HuH-7.5 (cell line): ENCODE measurements at places on chromosomes 3 and 15.
A peak's percentile ranks its signal among the peaks of the same experiment; 100 is the strongest.

- DNase-seq, result no peak
These were observed 23.2 kb downstream of the PLXND1 start for GRCh38 chr3:129583289-129583688.

GRCh38 chr15:90873488-90873997 lies 5.2 kb downstream of the FURIN start:
- DNase-seq, result no peak

DNA sequence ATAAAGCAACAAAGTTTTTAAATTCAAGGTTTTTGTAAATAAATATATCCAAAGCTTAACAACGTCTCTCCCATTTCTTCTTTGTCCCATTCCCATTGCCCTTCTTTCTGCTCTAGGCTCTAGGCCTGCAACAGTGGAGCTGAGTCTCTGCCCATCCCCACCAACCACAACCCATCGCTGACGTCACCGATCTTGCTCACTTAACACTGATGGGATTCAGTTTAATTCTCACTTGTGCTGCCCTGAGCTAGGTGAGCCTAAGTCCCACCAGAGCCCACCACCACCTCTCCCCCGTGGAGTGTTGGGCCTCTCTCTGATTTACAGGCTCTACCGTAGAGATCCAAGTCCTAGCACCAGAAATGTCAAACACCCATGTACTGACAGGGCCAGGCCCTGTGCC lies 61.3 kb upstream of the RAB6B start:
- no peak for DNase-seq

DNA sequence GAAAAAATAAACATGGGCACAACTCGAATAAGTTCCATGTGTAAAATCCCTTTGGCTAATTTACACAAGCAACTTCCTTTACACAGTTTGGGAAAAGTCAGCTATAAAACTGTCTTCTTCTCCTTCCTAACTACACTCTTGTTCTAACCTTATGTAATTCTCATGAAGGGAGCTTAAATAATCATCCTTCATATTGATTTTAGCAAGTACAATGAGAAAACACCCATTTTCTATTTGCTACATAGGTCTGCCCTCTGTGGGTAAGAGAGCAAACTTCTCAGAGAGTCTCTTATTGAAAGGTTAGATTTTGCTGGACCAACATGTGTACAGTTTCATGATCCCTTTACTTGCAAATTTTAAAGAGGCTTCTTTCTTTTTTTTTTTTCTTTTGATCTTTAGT lies 398.5 kb downstream of the ROBO1 start:
- no peak for DNase-seq

DNA sequence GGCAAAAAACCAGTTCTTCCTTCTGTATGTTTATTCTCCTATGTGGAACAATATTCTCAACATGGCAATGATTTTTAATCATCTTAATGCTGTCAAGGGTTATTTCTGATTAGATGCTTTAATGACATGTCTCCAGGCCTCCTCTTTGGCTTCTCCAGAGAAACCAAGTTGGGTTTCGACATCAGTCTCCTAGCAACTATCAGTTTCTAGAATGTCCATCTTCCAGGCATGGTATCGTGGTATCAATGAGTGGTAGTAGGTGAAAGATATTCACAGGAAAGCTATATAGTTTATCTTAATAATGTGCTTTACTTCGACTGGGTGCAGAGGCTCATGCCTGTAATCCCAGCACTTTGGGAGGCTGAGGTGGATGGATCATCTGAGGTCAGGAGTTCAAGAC lies 128.5 kb downstream of the C3orf70 start:
- no peak for DNase-seq

DNA sequence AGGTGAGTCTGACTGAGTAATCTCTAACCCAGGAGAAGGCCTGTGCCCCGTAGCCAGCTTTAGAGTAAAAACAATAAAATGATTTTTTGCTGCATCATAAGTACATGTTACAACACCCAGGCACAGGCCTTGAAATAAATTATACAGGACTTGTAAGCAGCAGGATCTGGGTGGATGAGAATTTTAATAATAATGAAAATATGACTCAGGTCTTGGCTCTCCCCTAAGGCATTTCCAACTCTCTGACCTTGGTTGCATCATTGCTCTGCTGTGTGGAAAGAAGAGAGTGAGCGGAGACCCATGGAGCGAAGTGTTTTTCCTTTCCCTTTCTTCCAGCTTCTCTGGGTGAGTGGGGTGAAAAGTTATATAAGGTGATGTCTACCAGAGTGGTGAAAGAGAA lies 44.6 kb downstream of the EOMES start:
- no peak for DNase-seq

DNA sequence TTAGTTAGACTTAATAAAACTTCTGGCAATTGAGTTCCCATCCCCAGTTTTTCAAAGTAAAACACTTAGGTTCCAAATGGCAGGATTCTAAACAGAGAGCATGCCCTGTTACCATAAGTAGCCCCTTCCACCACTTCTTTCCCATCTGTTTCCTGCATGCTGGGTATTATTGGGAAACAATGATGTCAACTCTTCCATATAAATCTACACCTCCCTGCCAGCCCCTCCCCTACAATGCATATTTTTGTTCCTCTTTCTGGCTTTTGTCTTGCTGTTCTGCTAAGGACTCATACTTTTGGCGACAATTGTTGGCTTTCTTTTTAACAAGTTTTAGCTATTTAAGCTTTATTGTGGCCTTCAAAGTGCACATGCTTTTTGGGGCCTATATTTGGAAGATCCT lies 11.1 kb downstream of the ARHGAP31 start:
- no peak for DNase-seq

GRCh38 chr15:99368743-99369142 lies 117.5 kb downstream of the LRRC28 start:
- no peak for DNase-seq

DNA sequence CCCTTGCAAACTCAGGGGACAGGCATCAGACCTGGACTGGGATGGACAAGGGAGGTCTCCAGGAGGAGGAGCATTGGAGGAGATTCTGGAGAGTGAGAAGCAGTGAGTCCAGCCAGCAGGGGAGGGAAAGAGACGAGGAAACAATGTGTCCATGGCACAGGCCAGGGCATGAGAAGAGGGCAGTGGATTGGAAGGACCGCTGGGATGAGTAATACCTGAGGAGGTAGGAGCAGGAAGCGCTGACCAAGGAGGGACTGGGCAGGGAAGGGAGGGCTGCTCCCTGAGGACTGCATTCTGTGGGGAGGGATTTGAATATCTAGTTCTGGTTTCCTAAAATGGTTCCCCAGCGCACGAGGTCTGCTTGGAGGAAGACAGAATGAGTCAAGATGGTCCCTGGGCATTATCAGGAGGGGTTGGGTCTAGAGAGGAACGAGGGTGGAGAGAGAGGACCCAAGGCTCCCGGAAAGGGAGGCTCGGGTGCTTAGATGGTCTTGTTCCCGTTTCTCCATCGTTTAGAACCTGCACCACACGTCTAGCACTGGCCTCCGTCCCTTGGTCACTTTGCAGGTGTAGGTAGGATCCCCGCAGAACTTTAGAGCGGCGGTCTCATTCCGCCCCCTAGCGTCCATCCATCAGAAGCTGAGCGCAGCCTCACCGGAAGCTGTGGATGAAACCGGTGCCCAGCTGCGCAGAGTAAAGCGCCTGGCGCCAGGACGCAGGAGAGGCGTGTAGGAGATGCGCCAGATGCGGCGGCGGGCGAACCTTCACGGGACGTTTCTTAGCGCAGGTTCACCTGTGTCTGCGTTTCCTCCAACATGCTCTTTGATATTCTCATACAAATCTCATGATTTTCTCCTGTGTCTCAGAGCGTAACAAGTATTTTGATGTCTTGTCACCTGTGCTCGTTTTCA lies 190.7 kb upstream of the NDN start:
- DNase-seq, result peak; percentile 47

DNA sequence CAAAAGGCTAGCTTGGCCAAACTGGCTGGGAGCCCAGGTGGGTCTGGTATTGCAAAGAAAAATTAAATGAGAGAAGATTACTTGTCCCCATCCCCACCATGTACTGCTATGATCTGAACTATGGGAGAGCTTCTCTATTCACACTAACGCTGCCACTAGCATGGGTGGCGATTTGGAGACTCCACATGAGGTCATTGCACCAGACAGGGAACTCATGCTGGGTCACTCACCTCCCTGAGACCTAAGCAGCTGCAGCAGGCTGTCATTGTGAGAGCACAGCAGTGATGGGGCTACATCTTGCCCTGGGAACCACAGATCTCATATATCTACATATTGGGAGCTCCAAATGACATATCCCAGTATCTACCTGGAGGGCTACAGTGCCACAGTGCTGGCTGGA lies 36.3 kb upstream of the NECTIN3 start:
- no peak for DNase-seq

- no peak for DNase-seq
These were observed 266.3 kb downstream of the XXYLT1 start for GRCh38 chr3:195004512-195005250.

- DNase-seq, result no peak
These were observed 819 bp upstream of the PLXNB1 start for GRCh38 chr3:48430708-48431101.
